Fibroblast of skin of scalp (primary cell): ENCODE measurements at places on chromosomes 3 and 15.

GRCh38 chr3:73716418-73716817 lies 91.7 kb upstream of the PDZRN3 start:
- DNase-seq = peak; percentile 30

GRCh38 chr3:177676947-177677587 lies 479.8 kb upstream of the TBL1XR1 start:
- DNase-seq = no peak

DNA sequence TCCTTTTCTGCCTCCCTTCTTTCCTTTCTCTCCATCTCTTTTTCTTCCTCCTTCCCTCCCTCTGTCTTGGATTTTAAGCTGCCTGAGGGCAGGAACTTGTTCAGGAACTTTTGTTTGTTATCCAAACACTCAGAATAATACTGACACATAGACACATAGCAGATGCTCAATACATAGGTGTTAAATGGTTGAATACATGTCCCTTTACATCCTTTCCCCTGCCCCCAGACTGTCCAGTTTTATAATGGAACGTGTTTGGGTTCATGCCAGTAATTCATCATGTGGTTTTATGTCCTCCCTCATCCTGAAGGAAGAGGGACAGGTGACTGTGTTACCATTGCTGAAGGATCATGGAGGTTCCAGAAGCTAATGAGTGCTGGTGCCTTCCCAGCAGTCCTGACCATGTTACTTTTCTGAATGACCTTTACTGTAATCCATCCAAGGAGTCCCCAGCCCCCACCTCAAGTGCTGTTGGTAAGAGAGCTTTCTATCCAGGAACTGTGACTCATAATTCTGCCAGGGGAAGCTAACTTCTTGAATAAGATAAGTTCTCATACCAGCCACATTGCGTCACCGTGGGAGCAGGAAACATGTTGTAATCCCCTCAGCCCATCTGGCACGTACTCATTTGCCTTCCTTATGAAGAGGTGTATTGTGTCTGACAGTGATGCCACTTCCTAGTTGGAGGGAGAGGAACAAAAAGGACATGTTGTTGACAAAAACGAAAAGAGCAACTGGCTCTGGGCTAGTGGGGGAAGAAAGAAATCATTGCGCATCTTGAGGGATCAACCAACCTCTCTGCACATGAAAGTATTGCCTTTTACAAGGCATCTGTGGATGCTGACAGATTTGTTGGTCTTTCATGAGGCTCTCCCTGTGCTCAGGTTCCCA lies 52.4 kb downstream of the IL1RAP start:
- peak; percentile 99 for DNase-seq

DNA sequence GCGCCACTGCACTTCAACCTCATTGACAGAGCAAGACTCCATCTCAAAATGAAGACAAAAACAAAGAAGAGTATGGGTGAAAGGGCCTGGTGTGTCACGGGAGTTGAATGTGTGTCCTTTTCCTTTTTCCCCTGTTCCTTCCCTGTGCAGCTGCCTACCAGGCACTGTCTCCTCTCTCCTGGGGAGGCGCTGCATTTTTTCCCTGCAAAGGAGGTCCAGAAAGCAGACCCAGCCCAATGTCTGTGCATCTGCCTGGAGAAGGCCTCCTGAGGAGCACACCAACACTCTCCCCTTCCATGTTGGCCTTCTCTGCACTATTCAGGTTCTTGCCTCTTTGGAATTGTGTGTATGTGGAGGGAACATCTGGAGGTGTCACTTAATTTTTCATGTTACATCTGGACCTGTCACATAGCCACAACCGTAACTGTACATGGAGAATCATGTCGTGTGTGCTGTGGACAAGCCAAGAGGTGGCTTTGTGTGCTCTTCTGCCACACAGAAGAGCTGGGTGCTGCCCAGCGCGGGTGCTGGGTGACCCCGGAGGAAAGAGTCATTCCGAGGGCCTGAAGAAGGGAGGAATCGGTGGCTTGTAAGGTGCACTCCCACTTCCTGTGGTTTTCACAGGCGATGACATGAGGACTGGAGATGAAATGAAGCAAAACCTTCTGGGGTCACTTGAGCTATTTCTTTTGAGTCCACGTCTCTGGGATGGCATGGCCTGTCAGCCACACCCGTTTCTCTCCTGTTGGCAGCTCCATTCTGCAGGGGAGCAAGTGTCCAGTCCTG lies 46.5 kb upstream of the CGNL1 start:
- DNase-seq = no peak

DNA sequence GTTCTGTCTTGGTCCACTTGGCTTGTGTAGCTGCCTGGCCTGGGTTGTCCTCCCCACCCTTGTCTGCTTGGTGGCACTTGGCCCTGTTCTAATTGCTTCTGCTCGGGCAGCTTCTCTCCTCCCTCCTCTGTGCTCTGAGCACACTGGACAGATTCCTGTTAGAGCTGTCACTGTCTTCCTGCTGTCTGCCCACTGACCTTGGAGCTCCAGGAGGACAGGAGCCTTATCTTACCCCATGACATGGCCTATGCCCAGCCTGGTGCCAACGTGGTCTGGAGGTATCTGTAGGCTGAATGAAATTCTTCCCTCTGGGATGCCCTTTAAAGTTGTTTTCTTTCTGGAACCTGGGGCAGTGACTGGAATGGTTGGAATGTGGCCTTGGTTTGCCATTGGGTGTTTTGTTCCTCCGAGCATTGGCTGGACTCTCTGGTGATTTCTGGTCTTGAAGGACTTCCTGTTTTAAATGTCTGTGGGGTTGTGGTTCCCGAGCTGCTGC lies 94.1 kb downstream of the FAM43A start:
- DNase-seq = peak; percentile 19

GRCh38 chr3:143839980-143840379 lies 8.3 kb downstream of the SLC9A9 start:
- no peak for DNase-seq

GRCh38 chr3:183796372-183796771 lies 29.0 kb downstream of the MAP6D1 start:
- no peak for DNase-seq

- peak; percentile 36 for DNase-seq
Observed at GRCh38 chr15:31366169-31366734, 39.6 kb downstream of the KLF13 start.

- DNase-seq = no peak
Observed at GRCh38 chr3:194092881-194093301, 43.1 kb upstream of the HES1 start.

DNA sequence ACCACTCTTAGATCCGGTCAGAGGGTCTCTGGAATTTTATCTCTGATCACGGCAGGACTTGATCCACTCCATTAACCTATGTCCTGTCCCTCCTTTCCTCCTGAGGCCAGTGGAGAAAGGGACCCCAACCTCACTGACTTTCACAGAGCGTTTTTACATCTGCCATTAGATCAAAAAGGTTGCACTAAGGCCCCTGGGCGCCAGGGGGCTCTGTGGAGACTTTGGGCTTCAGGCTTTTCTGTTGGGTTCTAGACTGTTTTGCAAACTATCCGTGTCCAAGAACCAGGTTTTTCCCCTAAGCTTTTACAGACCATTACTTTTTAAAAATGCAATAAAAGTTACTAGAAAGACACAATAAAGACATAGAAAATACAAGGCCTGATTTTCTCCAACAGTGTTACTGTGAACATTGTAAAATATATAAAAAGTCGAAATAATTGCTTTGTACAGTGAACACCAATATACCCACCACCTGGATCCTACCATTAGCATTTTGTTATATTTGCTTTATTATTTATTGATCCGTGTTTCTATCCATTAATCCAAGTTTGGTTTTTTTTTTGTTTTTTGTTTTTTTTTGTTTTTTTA lies 159.7 kb downstream of the POLR2M start:
- DNase-seq = peak; percentile 54

GRCh38 chr3:19540464-19540863 lies 392.2 kb downstream of the KCNH8 start:
- DNase-seq = no peak

DNA sequence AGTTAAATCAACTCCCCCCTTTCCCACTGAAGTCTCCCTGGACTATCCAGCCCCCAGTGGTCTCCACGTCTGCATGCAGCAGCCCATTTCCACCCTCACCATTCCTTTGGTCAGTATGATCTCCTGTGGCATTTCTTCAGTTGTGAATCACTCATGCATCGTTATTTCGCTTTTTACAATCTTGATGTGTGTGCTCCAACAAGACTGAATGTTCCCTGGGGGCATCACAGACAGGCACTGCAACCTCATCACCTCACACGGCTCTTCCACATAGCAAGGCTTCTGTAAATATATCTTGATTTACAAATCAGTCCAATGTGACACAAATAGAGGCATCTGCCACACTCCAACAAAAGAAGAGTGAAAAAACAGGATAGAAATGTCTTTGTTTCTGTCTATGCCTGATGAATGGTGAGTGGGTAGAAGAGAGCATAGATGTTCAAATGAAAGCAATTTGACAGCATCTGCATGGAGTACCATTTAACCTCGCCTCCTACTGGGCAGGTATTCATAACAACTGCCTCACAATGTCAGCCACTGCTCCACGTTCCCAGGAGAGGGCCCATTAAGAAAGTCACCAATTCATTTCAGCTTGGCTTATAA lies 5.2 kb downstream of the HEG1 start:
- DNase-seq = no peak

GRCh38 chr15:57540211-57540610 lies 51.5 kb upstream of the MYZAP start:
- DNase-seq = no peak

DNA sequence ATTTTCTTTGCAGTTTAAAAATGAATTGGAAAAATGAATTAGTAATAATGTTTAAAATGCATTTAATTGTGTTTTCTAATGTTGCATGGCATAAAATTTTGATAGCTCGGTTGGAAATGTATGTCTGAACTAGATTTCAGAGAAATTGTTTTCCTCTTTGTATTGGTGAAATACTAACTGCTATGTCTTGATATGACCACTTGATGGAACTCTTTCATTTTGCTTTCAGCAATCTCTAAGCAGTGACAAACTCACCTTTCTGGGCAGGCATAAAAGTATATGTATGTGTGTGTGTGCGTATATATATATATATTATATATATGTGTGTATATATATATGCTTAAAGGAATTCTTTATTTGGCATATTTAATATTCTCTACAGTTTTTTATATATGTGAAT lies 239.3 kb upstream of the ZNF717 start:
- DNase-seq = peak; percentile 39

- DNase-seq = peak; percentile 90
Observed at GRCh38 chr3:14472471-14473351, 67.4 kb downstream of the GRIP2 start.

DNA sequence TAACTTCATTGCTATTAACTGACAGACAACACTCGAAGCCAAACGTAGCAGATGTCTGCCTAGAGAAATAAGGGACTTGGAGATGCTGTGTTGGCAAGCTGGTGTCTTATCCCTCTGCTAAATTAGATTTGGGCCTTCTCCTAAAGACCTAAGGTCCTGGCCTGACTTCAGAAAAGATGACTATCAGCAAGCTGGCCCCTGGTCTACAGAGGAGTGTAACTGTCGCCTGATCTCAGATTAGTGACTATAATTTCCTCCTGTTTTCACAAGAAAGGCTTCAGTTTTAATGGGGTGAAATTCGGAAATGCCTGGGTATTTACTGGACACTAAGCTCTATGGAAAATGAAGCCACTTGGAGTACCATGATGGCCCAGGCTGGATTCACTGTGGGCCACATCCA lies 53.1 kb upstream of the SLC7A14 start:
- no peak for DNase-seq

DNA sequence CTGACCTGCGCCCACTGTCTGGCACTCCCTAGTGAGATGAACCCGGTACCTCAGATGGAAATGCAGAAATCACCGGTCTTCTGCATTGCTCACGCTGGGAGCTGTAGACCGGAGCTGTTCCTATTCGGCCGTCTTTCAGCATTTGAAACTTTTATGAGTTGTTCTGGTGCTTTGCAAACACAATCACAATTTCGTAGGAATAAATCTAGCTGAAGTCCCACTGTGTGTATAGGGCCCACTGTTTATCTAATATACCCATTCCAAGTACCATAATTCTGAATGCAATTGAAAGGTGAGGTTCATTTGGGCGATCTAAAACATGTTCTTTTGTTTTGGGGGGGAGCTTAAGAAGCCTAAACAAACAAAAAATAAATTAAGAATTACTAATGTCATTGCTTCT lies 572.1 kb downstream of the FGF12 start:
- no peak for DNase-seq

DNA sequence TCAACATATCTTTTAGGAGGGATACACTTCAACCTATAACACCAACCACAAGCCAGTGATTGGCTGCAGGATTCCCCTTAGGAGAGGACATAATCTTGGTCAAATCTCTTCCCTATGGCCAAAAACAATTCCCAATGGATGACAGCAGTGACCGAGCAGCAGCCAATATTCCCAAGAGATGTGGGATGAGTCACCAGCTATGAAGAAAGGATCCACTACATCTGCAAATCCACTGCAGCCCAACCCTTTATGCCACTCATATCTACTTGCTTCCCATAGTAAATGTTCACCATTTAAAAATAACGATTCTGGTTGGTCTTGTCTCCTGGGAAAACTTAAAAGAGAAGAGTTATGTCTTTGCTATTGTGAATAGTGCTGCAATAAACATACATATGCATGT lies 4.5 kb upstream of the IQCF5 start:
- peak; percentile 14 for DNase-seq

DNA sequence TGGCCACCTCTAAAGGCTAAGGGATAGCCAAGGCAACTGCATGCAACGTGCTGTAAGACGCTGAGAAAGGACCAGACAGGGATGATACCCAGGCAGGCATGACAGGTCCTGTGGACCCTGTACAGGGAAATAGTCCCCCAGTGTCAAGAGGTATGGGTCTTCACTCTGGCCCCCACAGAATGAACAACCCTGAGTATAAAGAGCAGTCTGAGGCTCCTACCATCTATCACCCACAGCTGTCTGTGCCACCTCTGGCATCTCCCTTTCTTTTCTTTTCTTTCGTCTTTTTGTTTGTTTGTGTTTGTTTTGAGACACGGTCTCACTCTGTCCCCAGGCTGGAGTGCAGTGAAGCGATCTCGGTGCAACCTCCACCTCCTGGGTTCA lies 18.7 kb downstream of the SLC25A20 start:
- DNase-seq = no peak

GRCh38 chr3:45488591-45488990 lies 100.2 kb downstream of the LARS2 start:
- DNase-seq = no peak

DNA sequence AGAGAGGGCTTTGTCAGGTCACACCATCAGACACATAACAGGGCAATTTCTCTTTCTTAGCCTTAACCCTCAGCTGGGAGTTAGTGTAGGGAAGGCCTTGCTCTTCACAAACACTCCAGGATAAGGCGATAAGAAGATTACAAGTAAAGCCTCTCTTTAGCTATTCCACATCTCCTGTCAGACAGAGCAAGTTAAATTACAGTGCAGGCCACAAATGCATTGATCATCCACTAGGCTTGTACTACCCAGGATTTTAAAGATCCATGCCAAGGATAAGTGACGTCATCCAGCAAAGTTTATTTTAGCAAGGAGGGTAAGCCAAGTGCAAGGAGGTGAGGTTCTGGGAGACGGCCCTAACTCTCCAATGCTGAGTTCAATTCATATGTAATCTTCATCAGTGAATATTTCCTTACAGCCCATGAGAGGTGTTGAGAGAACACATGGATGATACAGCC lies 890.6 kb upstream of the NR2F2 start:
- no peak for DNase-seq
